Activated CD4-positive, alpha-beta T cell treated with anti-CD3 and anti-CD28 coated beads, Interleukin-2, amount 50 U/mL, for 48 hours (primary cell): ENCODE measurements at places on chromosomes 2 and 18.

DNA sequence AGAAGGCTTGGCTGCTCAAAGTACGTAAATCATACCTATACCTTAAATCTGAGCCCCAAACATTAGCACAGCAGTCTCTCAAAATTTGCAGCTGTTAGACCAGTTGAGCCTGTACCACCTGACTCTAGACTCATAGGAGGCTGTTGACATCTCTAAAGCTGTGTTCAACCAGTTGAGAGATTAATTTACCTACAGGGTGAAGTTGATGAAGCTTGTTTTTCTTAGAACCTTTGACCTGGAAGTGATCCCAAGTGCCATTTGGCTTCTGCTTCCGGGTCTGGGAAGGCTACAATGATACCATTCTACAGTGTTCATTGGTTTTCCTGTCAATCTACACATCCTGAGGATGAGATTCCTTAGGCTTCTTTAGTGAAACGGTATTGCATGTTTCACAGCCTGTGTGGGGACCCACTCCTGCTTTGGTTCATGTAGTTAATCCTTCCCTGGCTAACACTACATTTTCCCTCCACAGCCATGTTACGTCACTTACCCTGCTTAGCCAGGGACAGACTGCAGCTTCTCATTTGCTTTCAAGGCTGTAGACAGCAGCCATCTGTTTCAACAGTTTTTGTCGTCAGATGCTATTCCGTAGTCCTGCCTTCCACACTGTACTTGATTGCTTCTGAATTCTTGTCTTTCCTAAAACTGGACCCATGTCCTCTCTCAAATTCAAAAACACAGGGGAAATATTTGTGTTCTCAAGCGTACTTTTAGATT lies 4.7 kb upstream of the IL1RL2 start:
- DNase-seq: no peak

DNA sequence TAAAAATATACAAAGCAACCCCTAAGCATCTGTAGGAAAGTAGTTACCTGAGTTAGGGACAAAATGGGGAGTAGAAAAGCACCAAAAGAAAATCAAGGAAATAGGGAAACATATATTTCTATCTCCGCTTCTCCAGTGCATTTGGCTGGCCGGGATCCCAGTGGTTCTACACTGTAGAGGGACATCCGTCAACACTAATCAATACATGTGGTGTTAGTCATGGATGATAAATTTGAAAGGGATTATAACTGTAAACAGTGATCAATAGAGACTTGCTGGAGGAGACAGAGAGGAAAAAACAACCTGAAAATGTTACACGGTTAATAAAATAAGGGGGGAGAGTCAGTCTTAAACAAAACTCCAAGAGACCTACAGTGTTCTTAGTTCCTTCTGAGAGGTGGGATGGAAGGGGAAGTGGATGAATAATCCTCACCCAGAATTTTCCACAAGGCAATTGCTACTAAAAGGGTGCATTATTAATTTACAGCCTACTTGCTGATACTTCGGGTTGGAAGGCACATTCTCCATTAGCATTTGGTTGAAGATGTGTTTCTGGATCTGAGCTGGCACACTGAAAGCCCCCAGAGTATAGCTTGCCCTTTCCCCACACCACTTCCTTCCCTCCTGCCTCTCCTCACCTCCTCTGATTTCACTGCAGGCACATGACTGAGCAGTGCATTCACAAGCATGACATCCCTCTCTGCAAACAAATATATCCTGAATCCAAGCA lies 530.0 kb downstream of the BCL11A start:
- DNase-seq: no peak

GRCh38 chr2:215705281-215705680 lies 269.4 kb upstream of the FN1 start:
- DNase-seq: no peak

DNA sequence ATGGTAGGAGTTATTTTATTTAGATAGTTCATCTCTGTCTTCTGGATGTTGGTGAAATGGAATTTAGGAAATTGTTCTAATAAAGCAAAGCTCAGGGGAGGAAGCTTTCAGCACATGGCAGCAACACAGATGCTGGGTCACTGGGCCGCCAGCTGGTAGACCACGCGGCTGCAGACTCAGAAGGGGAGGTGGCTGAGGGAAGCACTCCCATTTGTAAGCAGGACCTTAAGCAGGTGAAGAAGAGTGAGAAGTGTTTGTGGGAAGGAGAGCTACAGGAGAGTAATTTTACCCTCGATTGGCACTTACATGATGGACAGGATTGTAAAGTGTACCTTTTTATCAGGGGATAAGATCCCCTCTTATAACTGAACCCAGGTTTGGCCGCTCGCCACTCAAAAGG lies 24.4 kb downstream of the NMS start:
- DNase-seq: no peak

GRCh38 chr2:207397917-207398655 lies 131.7 kb upstream of the CREB1 start:
- no peak for DNase-seq

GRCh38 chr2:130915149-130915548 lies 78.4 kb downstream of the ARHGEF4 start:
- DNase-seq: no peak

- DNase-seq: no peak
Measured at GRCh38 chr2:233992513-233993217, 57.8 kb upstream of the SPP2 start.

GRCh38 chr2:232592772-232593395 lies 40.5 kb upstream of the EFHD1 start:
- no peak for DNase-seq

- DNase-seq: no peak
Measured at GRCh38 chr18:11091746-11092145, 57.6 kb downstream of the PIEZO2 start.

GRCh38 chr2:23378496-23378895 lies 6.5 kb upstream of the KLHL29 start:
- DNase-seq: no peak

GRCh38 chr2:98464772-98465310 lies 20.2 kb downstream of the INPP4A start:
- DNase-seq: peak; percentile 47

- DNase-seq: no peak
Measured at GRCh38 chr2:30230497-30231211, 680 bp upstream of the LBH start.

- no peak for DNase-seq
Measured at GRCh38 chr2:24214880-24215279, 40.0 kb downstream of the FAM228A start.

GRCh38 chr18:5964996-5965395 lies 69.7 kb upstream of the TMEM200C start:
- no peak for DNase-seq

DNA sequence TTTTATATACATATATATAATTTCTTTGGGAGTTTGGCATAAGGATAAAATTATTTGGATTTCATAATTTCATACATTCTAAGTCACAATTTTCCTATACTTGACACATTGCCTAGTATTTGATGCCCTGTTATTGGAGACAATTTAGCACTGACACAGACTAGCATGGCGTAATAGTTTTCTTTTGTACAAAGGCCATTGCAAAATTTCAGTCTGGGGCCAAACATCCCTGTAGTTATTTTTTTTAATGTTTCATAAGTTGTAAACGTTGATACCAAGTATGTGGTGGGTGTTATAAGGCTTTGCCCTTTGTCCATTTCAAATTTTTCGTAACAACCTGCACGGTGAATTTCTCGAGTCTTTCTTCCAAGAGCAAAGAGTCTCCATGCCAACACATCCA lies 95.7 kb upstream of the NRP2 start:
- DNase-seq: no peak
